ENCODE measurements at places on chromosomes 11 and 22.

DNA sequence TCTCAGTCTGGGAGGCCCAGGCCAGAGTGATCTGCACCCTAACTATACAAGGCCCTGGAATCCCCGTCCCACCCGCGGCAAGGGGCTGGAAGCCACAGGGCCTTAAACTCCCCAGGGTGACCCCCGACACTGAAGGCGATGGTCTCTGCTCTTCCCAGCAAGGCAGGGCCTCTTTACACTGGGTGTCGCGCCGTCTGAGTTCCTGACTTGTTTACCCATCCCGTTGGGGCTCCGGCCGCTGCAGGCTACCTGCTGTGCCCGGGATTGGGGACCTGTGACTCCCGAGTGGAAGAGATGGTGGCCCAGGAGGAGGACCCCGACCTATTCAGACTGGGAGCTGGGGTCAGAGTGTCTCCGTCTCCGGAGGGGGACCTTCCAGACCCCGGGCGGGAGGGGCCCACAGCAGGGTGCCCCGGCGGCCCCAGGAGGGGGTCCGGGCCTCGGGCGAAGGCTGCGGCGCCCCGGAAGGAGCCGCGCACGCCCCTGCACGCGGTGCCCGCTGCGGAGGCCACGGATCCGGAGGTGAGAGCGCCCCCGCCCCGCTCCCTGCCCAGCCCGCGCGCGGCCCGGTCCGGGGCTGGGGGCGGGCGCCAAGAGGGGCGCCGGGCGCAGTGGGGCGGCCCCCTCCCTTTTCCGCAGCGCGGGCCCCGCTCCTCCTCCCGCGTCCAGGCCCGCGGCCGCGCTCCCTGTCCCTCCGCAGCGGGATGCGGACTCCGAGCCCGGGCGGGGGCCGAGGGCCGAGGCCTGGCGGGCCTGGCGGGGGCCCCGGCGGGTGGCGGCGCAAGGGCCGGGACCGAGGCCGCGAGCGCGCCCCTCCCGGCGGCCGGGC, 560 bp upstream of the MPPED1 start:
- no peak for DNase-seq

GRCh38 chr11:84720706-84721402, 906.3 kb downstream of the DLG2 start:
- no peak for DNase-seq

DNA sequence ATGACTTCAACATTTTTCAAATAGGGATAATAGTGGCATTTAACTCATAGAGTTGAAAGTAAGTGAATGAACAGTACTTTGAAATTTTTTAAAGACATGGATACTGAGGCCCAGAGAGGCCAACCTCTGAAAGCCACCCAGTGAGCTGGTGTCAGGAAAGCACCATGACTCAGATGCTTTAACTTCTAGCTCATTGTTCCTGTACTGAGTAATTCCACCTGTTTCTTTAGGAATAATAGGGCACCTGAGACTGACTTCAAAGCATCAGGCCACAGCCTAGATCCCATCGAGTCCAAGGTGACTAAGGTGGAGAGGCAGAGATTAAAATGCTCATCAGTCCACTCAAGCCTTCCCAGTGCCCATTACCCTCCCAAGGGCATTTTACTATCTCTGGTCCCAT, 491.8 kb upstream of the TENM4 start:
- no peak for DNase-seq

DNA sequence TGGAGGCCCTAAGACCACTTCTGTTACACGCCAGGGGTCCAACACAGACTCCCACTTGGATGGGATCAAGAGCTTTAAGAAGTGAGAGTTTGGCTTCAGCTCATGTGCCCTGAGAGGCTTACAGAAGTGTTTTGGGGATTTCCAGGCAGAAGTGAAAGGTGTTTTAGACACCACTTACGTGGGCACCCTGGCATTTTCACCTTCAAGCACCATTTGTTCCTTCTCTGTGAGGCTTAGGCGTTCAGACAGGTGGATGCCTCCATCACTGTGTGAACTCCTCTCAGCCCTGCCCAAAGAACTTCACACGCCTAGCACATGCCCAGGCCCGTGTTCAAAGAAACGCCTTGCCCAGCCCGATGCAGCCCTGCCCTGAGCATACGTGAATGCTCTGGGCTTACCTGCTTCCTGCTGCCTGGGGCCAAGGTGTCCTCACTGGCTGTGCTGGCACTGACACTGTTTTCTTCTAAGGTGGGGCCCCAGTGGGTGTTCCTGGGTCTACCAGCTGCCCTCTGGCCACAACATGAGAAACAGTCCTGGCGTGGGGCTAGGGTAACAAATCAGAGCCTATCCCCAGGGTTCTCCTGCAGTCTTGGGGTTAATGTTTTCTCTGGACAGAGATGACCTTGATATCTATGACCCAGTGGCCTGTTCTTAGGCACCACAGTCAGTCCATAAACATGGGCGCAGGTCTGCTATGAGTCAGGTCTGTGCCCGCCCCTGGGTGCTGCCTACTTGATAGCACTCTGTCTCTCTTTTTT, 34.0 kb downstream of the AMPD3 start:
- no peak for DNase-seq

GRCh38 chr11:74050465-74050864, 41.6 kb upstream of the UCP3 start:
- no peak for DNase-seq

DNA sequence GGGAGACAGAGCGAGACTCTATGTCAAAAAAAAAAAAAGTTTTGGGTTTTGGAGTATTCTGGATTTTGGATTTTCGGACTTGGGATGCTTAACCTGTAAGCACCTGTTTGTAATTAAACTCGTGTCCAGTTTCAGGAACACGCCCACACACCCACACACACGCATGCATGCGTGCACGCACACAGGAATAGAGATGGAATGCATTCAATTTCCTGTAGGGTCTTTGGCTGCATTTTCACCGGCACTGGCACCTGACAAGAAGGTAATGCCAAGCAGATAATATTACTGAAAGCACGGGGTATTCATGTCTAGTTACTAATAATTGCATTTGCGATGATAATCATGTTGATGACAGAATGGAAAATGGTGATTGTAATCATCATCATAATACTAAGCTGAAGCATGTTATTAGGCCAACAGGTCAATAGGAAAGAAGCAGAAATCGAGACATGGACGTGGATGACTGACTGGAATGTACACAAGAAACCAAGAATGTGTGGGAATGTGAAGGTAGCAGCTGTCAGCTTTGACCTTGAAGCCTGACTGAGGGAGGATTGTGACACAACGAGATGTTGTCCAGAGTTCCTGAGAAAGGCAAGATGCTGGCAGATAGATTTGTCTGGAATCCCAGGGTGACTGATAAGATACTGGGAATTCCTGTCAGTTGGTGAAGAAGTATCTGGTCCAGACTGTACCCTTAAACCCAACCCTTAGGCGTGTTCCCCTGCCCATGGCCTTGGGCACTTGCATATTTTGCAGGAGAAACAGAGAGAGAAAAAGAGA, 108.6 kb downstream of the SYN3 start:
- DNase-seq: no peak

DNA sequence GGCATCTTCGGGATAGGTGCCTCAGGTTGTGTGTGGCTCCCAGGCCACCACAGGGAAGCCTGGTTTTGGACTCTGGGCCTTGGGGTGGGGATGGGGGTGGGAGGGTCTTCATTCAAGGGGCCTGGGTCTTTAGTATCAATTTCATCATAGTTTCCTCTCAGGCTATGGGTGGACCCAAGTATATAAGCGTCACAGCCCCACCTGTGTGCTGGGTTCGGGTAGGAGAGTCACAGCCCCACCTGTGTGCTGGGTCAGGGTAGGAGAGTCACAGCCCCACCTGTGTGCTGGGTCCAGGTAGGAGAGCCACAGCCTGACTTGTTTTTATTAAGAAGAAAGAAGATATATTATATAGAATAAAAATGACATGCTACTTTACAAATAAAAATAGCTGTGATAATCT, 422.1 kb downstream of the BRD1 start:
- no peak for DNase-seq

- DNase-seq: no peak
These were observed 36.3 kb upstream of the CFAP300 start for GRCh38 chr11:102010776-102011494.

DNA sequence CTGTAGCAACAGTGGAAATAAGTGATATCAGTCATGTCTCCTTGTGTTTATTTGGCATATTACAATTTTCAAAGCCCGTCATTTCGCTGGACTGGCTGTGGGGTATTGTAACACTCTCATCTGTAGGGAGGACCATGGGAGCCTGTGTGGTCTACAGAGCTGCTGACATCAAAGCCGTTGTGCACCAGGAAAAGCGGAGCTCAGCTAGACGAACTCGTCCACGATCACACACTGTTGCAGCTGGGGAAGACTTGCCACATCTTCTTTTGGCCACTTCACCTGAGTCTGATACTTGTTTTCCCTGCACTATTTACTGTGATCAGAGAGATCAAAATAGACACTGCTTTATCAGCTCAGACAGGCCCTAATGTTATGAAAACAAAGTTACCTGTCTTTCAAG, 741.3 kb downstream of the OPCML start:
- no peak for DNase-seq

DNA sequence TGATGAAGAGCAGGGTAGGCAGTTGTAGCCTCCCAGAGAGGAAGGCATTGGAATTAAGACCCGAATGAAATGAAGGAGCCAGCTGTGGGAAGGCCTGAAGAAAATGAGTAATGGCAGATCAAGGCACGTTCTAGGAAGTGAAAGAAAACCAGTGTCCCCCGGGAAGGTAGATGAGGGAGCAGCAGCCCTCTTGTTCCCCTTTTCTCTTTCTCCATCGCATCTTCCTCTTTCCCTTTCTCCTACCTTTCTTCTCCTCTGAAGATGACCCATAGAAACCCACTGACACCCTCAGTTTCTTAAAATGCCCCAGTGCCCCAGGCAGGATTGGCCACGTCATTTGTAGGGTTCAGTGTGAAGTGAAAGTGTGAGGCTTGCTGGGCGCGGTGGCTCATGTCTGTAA, 172.6 kb upstream of the SEZ6L start:
- DNase-seq: no peak

DNA sequence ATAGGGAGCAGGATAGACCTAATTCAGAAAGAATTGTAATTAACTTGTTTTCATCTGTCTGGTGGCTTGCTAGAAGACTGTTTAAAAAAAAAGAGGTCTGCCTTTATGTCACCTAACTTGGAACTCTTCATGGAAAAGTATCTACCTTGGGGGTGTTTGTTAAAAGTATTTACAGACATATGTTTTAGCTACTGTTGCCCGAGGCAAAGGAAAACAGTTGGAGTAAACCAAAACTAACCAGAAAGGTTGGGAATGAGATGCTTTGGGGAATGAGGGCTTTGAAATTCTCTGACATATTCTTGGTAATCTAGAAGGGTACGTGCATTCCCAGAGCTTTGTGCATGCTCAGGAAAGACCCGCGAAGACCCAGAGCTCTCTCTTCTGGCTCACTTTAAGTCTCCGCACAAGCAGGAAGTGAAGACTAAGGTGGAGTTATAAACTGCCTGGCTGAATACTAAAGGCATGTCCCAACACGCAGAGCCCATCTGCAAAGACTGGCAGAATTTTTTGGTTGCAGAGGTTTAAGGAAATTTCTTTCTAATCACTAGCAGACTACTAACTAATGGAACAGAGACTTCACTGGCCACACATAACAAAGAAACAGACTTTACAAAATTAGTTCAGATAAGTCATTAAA, 33.2 kb downstream of the HIKESHI start:
- DNase-seq: no peak

DNA sequence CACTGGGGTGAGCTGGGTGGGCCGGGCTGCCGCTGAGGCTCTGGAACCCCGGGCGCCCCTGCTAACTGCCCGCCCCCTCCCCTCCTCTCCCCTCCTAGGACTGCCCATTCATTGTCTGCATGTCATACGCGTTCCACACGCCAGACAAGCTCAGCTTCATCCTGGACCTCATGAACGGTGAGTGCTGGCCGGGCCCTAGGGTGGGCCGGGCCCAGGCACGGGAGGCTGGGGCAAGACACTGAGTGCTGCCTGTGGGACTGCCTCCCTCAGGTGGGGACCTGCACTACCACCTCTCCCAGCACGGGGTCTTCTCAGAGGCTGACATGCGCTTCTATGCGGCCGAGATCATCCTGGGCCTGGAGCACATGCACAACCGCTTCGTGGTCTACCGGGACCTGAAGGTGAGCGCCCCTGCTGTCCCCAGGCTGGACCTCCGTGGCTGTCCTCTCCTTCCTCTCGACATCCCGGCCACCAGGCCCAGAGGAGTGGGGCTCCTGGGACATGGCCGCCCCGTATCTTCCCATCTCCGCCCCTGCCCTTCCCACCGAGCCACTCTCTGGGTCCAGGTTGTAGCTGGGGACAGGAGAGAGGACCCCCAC, 7.5 kb upstream of the ANKRD13D start:
- DNase-seq: no peak

GRCh38 chr22:48761546-48761945, 1066.1 kb downstream of the BRD1 start:
- DNase-seq: no peak

DNA sequence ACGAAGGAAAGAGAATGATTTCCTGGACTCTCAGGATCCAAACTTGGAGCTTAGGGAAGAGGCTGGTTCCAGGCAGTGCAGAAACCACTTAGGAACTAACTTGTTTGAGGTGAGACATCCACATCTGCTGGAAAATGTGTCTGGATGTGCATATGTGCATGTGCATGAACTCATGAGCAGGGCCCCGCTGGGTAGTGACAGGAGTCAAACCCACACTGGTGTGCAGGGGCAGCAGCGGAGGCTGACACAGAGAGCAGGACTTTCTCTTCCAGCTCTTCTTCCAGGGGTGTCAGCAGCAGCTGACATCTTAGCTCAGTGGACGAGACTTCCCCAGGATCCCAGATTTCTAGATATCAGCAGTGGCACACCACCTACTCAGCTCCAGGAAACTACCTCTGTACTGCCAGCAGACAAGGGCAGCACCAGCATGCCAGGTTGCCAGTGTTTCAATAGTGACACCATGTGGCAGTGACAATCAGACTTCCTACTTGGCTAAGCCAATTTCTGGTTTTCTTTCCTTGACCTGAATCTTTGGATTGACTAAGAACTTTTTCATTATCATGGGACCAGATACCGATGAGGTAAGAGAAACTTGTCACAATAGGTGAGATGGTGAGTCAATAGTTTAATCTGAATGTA, 227.5 kb upstream of the ZC3H12C start:
- DNase-seq: no peak

DNA sequence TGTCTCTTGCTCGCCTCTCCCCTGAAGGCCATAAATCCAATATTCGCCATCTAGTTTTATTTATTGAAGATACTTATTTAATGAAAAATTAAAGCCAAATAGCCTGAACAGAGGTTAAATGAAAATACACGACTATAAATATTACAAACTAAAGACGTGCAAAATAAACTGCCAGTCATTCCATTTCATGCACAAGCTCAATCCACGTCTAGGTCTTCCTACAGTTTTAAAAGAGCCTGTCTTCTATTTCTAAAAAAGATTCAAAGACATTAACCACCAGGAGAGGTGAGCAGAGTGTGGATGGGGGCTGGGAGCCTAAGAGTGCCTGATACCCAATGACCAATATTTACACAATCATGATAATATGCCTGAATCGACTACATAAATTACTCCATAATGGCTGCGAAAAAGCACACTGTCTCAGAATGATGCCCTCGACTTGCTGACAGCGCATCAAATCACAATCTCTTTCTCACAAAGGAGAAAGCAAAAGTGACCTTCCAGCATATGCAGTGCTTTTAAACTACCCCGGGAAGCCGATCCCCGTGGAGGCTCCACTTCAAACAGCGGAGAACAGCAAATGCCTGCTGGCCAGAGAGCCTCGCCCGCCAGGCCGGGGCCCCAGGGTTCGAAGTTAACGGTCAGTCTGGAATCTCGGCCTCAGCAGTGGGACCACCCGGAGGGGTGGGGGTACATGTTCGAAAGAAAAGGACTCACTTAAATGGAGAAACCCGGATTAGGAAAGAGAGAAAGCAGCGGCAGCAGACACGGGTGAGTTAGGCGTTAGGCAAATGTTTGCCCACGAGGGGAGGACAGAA, 1.7 kb downstream of the FCHSD2 start:
- DNase-seq: no peak
